ENCODE measurements at places on chromosomes 1 and 21. TPM values are rescaled to one million over a fixed set of nuclear protein-coding genes. Genes with fewer than 3 reads are reported as not detected.
A peak's percentile ranks its signal among the peaks of the same experiment; 100 is the strongest.

DNA sequence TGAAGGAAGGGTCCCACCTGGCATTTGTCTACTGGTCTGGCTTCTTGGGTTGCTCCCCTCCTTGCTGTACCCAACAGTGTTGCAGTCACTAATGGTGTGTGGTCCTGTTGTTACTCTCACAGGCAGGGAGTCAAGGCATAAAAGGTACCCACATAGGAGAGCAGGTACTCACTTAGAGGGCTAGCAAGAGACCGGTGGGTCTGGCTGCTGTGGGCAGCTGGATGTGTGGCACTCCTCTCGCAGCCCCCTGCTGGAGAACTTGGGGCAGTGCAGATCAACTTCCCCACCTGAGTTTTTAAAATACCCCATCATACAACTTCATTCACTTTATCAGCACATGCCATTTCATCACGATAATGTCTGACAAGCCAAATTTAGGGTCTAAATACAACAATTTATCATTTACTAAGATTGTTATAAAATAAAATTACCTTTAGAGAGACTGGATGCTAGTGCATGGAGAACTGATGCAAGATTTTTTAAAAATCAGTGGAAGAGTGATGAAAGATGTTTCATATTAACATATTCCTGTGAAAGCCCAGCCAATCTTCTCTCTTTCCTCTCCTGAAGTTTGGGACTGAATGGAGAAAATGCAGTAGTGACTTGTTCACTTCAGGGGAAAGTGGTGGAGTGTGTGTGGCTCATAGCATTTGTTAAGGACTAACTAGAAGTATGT is 42.8 kb downstream of the ACP6 start:
- no peaks in the 10 kb centered on the region for H3K36me3 ChIP-seq
- H3K4me3 ChIP-seq, result no peak overlapping the region
- DNase-seq, result peak; percentile 45
- no peaks in the 10 kb centered on the region for H3K27me3 ChIP-seq
- peaks cover 4% of the 10 kb centered on the region for H3K4me1 ChIP-seq
- no peak overlapping the region for H3K27ac ChIP-seq

DNA sequence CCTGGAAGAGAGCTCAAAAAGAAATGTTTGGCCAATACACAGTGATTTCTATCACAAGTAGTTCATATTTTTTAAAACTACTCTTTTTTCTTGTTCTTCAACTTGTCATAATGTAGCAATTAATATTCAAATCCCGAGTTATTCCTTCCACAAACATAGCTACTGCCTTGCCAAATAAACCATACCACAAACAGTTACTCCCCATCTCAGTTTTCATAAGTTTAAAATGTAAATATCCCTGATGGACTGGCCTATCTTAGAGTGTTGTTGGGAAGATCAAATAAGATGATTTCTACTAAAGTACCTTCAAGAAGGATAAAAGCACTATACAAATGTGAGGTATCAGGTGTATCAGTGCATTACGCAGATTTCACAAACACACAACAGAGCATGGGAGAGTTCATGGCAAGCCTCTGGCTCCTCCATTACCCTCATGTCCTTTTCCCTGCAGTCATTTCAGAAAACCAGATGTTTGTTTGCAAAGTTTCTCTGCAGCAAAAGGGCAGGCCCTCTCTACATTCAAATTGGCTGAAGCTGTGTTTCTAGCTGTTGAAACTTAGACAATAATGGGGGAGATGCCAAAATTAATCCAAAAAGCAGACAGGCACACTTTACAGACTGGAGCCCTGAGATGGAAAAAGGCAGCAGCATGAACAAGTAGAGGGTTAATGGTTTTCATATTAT is 16.1 kb downstream of the WLS start:
- no peak overlapping the region for H3K4me3 ChIP-seq
- no peaks in the 10 kb centered on the region for H3K36me3 ChIP-seq
- peaks cover 12% of the 10 kb centered on the region for H3K4me1 ChIP-seq
- H3K27ac ChIP-seq, result peak overlapping the region; percentile 14
- DNase-seq, result no peak

GRCh38 chr1:157487504-157487903 is 64.8 kb downstream of the FCRL5 start:
- DNase-seq, result no peak
- no peaks in the 10 kb centered on the region for H3K36me3 ChIP-seq
- no peak overlapping the region for H3K27ac ChIP-seq
- H3K4me3 ChIP-seq, result no peak overlapping the region

GRCh38 chr1:241591317-241591716 is 48.9 kb downstream of the CHML start:
- no peak for DNase-seq
- H3K4me1 ChIP-seq, result no peaks in the 10 kb centered on the region
- H3K4me3 ChIP-seq, result no peak overlapping the region
- no peaks in the 10 kb centered on the region for H3K27me3 ChIP-seq

Gene GRHL3
- not detected for polyA plus RNA-seq

Measured in ovary (tissue), 10 donors.